ENCODE measurements at places on chromosomes 3 and 15.

GRCh38 chr3:17052363-17052762 lies 167.6 kb downstream of the PLCL2 start:
- no peak for DNase-seq

GRCh38 chr15:69664572-69665571 lies 212.3 kb downstream of the RPLP1 start:
- no peak for DNase-seq

DNA sequence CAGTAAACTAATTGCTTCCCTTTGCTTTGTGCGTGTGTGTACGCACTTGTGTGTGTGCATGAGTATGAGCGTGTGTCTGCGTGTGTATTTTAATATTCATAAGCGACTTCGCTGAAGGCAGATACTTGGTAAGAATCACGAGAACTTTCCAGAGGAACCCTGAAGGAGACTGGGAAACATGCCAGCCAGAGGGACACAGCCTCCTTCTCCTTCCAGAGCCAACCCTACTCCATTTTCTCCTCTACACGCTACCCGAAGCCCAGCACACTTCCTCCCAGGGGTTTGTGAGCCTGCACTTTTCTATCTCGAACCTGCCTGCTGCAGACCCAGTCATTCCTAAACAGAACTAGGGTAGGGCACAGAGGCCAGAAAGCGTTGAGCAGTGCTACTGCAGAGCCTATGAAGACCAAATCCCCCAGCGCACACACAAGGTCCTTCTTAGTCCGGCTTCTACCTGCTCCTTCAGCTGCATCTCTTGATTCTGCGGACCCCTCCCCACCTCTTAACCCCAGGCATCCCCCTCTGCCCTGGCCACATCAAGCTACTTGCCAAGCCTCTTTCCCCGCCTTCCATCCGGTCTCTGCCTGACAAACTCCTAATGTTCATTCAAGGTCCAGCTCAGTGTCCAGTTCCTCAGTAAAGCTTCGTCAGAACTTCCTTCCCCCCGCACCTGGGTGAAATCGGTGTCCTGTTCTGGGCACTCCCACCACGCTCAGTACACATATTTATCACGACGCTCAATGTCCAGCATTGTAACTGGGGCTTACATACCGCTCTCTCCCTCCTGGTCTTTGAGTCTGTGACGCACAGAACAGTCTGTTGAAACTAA lies 191.8 kb downstream of the FAM43A start:
- no peak for DNase-seq

DNA sequence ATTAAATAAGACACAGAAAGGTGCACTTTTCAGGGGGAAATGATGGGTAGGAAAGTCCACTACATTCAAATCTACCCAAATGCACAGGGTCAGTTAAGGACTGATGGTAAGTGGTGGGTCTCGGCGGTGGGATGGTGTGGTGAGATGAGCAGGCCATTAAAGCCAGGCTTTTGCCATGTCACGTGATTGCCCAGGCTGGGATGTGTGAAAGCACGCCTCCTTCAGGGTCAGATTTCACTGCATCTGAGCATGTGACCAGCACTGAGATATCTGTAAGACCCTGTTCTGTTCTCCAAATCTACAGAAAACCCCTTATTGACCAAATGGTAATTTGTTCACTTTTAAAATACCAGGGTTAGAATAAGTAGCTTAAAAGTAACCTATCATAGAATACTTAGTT lies 301.5 kb downstream of the MEX3B start:
- DNase-seq: no peak

- no peak for DNase-seq
Measured at GRCh38 chr15:84669726-84670125, 11.7 kb upstream of the NMB start.

GRCh38 chr3:16808393-16809107 lies 76.2 kb upstream of the PLCL2 start:
- DNase-seq: no peak

- DNase-seq: no peak
Measured at GRCh38 chr15:89043031-89044002, 44.9 kb upstream of the ABHD2 start.

DNA sequence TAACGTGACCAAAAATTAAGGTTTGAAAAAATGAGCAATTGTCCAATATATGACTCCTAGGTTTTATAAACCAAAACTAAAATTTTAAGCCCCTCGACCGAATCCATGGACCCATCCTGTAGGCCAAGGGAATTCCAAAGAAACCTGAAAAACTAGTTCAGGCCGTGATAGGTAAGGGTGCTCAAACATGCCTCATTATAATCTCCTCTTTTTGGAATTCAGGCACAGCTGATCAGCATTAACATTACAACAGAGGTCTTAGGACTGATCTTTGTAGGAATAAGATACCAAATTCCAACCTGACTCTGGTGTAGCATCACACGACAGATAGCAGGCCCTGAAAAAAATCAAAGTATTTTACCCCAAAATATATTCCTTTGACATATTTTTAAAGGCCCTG lies 155.7 kb downstream of the NEK10 start:
- DNase-seq: no peak

DNA sequence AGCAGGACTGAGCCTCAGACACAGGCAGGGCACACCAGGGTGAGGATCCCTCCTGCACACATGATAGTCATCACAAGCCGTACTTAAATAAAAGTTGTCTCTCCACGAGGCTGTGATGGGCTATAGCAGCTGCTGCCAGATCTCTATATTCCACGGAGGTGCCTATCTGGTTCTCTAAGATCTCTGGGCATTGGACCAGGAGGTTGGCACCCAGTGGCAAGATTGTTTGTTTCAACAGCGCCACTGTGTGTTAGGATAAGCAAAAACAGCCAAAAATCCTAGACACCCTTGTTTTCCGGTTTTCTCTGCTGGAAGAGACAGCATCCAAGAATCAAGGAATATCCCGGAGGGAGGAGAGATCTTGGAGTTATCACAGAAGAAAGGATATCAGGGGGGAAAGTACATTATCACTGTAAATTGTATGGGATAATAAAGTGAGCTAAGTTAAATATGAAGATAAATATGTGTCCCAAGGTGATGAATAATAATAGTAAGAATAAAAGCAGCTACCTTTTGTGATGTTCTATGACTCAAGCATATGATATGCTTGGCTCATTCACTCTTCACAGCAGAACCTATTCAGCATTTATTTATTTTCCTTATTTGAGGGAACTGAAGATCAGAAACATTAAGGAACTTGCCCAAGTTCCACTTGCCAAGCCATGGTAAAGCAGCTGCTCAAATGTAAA lies 90.6 kb upstream of the AKAP13 start:
- DNase-seq: no peak

GRCh38 chr3:195154793-195155535 lies 116.0 kb downstream of the XXYLT1 start:
- no peak for DNase-seq

DNA sequence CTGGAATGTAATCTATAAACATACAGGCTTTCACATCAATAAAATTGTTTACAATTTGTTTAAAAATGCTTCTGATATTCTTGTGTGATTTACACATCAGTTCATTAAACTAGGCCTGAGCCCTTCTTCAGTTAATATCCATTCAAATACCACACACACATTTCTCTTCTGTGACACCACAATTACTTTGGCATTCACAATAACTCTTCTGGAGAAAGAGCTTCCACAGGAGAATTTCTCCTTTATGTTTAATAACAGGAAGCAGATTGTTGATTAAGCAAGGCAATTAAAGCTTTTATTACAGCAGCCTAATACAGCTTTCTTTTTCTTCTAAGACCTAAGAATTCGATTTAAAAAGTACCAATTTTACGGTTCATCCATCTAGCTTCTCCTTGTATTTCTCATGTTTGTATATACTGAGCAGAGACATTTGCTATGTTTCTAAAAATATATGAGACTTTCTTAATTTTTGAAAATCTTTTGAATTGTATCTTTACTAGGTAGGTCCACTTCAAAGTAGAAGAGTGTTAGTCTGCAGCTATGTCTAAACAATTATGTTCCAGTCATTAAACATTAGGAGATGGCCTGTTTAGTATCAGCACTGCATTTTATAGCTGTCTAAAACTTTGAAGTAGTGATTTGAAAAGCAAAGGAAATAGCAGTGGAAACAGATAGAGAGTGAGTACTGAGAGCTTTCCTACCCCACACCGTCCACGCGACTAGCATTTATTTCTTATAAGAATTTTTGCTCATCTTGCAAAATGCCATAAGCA lies 511.1 kb upstream of the UBE2E2 start:
- DNase-seq: no peak

GRCh38 chr3:141266797-141267555 lies 35.4 kb downstream of the PXYLP1 start:
- DNase-seq: no peak

GRCh38 chr15:42239528-42240182 lies 31.6 kb upstream of the VPS39 start:
- DNase-seq: no peak

DNA sequence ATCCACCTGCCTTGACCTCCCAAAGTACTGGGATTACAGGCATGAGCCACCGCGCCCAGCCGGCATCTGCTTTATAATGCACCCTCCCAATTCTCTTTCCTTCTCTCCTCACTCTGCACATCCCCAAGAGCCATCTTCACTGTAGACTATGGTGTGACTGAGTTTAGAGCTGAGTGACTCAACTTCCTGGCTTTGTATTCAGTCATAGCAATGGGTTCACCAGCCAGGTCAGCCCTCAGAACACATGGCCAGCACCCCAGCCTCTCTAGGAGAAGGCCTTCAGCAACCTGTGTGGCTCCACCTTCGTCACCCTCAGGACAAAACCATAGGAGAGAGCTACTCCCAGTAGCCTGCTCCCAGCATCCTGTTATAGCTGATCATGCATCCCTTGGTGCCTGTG lies 33.0 kb downstream of the ARID3B start:
- no peak for DNase-seq

DNA sequence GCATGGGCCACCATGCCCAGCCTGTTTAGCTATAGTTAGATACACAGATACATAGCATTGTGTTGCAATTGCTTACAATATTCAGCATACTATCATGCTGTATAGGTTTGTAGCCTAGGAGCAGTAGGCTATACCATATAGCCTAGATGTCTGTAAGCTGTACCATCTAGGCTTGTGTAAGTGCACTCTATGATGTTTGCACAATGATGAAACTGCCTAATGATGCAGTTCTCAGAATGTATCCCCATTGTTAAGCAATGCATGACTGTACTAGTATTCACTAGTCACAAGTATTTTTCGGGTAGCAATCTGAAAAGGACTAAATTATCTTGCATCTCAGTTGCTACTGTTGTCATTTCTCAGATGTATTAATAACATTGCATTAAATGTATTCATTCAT lies 16.0 kb downstream of the PIGB start:
- no peak for DNase-seq

GRCh38 chr3:43411429-43411828 lies 125.1 kb downstream of the SNRK start:
- no peak for DNase-seq

DNA sequence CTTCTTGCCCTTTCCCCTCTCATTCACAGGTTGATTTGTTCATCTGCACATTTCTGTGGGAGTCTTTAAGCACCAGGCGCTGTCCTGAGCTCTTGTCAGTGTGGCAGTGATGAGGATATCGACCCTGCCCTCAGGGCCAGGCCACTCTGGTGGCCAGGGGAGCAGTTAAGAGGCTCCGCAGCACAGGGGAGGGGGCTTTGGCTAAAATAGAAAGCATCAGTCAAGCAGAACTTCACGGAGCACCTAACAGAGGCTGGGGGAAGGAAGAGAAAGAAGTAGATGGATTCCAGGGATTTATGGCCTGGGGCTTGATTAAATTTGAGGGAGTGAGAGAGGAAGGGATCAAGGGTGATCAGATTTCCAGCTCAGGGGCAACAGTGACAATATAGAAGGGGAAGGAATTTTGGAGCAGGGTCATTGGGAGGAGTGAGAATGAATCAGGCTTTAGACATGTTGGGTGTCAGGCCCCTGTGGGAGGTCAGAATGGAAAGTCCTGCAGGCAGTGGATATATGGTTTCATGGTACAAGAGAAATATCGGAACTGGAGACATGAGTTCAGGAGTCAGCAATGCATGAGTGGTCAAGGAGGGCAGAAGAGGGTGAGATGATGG lies 73.0 kb upstream of the GLCE start:
- DNase-seq: no peak

GRCh38 chr15:85757073-85757938 lies 37.4 kb downstream of the KLHL25 start:
- no peak for DNase-seq

- no peak for DNase-seq
Measured at GRCh38 chr15:64693134-64693533, 82.3 kb downstream of the RBPMS2 start.

GRCh38 chr3:105765308-105765639 lies 103.5 kb downstream of the CBLB start:
- DNase-seq: no peak

DNA sequence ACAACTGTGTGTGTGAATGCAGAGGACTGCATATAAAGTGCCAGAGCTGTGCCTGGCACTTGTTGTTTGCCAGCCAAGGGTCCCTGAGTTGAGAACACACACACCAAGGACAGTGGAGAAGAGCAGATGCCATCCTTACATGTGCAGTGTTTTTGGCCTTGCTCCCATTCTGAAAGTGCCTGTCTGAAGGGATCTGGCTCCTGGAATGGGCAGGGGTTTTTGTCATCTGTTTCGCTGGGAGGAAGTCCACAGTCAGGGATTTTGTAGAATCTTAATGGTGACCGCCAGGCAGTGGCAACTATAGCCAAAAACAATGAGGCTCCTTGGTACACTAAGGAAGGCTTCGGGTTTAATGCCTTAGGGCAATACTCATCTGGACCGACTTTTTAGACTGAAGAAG lies 63.7 kb downstream of the DUT start:
- no peak for DNase-seq

DNA sequence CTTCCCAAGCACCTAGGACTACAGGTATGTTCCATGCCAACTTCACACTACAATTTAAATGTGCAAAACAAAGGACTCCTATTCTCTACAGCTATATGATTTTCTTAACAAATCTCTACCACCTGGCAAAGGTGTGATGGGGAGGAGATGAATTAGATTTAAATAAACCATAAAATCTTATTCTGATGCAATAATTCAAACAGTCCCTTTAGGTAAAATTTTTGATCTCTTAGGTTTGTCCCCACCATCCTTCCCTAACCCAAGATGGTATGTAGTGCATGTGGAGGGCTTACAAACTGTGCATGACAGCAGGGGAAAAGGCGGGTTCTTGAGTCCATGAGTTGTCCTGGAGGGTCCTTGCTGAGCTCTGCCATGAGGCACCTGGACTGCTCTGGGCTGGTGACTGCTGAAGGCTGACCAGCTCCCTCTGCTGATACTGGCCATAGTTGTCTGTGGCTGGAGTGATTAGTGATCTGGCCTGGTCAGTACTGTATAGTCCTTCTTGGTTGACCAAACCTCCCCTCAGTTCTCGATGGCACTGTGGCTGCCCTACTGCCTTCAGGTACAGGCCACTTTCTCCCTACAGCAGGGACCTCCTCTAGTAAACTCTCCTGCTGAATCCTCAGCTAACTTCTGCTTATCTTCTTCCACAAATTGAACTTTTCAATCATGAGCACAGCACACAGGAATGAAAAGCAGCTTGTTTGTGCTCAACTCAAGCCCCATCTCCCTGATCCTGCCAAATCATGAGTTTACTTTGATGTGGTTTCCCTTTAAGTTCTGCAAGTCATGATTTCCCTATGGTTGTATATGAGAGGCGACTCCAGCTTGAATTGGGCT lies 30.1 kb downstream of the CFAP161 start:
- no peak for DNase-seq

Measured in cortex of kidney (tissue), 1 donor.